T-helper 22 cell (primary cell): ENCODE measurements at places on chromosomes 13 and 19.

GRCh38 chr19:55614711-55615542 is 9.4 kb downstream of the ZNF784 start:
- DNase-seq = no peak

DNA sequence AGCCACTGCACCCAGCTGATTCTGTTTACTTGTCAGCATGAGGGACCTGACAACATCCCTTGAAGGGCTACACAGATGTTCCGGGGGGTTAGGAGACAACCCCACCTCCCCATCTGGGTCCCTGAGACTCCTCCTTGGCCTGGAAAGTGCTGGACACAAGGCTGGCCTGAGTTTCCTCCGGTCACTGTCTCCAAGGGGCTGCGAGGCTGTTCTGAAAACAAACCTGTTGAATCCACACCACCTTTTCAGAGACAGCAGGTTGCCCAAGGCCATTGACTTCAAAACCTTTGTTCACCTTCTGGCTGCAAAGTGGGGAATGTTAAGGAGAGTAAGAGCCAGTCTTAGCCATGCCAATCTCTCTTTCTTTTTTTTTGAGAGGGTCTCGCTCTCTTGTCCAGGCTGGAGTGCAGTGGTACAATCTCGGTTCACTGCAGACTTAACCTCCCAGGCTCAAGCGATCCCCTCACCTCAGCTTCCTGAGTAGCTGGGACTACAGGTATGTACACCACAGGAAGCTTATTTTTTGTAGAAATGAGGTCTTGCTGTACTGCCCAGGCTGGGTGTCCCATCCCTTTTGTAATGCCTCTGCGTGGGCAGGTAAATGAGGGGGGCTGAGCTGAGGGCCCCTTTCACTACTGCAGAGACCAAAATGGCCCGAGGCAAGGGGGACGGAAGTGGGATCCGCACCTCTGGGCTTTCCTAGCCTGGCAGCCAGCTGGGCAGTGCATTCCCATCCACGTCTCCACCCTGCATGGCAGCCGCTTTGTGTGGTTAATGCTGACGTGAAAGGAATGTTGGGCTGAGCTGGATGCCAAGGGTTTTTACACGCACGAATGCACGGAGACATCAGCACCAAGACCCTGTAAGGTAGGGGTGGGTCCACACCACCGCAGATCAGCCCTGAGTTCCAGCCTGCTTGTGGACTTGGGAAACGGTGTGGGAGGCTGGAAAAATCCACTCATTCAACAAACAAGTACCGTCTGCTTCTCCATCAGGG is 1.9 kb upstream of the ZNF628 start:
- no peak for DNase-seq

GRCh38 chr19:23381114-23381513 is 14.2 kb downstream of the ZNF91 start:
- DNase-seq = no peak

DNA sequence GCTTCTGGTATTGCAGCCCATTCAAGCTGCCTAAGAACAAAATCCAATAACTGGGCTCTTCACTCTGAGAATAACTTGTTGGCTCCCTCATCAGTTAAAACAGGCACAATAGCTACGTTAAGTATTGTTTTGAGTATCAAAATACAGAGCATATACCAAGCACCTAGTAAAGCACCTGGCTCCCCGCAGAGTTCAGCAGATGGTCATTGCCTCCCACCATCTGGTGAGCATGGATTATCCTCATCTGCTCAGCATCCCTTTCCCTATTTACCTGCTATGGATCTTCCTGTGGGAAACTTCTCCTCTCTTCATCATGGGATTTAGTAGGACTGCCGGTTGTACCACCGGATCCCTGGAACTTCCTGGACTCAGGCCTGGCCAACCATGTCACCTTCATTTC is 199.2 kb upstream of the MAB21L1 start:
- no peak for DNase-seq

DNA sequence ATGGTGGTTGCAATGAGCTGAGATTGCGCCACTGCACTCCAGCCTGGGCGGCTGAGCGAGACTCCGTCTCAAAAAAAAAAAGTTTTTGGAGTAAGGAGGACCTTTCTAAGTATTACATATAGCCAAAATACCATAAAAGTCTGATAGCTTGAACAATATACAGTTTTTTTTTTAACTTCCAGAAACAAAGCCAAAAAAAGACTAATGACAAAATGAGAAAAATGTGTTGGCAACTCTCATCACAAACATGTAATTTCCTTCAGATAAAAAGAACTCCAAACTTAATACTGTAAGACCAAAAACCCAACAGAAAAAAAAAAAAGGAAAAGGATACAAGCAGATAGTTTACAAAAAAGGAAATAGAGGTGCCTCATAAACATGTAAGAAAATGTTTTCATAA is 68.2 kb upstream of the MED4 start:
- no peak for DNase-seq

DNA sequence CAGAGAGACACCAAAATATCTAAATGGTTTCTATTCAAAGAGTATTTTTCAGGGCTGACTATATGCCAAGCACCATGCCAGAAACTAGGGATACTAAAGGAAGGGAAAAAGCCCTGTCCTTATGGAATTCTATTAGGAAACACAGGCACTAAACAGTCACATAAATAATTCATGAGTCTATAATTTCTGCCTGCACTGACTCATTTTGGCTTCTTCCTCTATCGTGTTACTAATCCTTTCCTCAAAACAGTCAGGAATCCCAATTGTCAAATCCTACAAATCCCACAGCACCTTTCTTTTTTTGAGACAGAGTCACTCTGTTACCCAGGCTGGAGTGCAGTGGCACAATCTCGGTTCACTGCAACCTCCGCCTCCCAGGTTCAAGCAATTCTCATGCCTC is 29.2 kb downstream of the XPO4 start:
- DNase-seq = no peak

DNA sequence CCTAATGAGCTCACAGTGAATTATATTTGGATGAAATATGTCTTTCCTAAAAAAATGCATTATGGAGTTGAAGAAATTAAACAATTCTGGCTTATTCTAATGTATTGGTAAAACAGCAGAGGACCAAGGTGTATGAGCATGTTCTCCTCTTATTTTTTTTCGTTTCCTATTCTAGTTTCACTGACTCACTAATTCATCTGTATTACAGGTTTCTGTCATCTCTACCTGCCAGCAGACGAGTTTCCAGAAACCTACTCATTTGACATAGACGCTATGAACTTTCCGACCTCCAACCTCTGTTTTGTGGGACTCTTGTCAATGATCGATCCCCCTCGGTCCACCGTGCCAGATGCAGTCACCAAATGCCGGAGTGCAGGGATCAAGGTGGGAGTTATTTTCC is 20.3 kb downstream of the ATP12A start:
- DNase-seq = no peak

DNA sequence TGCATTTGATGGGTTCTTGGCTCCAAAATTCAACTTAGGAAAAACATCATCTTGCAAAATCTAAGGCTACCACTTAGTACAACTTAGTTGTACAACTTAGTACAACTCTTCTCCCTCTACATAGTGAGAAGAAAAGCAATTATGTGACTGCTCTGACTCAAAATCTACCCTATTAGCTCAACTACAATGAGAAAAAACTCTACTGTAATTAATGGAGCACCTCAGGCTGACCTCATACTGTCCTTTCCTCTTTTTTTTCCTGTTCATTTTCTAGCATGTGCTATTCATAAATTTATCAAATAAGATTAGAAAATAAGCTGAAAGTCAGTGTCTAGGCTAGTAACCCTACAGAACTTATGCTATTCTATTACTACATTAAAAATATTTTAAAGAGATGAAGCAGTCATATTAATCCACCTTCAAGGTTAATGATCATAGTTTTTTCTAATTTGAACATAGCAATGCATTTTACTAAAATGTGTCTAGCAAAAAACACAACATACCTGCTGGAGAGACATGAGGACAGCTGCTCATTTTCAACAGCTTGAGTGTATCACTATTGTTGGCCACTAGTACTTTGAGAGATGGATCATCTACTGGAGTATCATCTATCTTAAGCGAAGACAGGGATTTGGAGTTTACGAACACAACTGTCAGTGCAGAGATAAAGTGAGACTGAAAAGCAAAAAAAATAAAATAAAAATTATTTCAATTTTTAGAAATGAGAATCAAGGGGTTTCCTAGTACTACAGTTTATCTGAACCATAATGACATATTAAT is 11.9 kb downstream of the FBXL3 start:
- no peak for DNase-seq

GRCh38 chr13:114115191-114115671 is 17.2 kb downstream of the RASA3 start:
- DNase-seq = no peak

GRCh38 chr19:48668332-48668731 is 4.5 kb downstream of the NTN5 start:
- DNase-seq = no peak

- no peak for DNase-seq
Measured at GRCh38 chr13:108851660-108852059, 222.2 kb downstream of the MYO16 start.

DNA sequence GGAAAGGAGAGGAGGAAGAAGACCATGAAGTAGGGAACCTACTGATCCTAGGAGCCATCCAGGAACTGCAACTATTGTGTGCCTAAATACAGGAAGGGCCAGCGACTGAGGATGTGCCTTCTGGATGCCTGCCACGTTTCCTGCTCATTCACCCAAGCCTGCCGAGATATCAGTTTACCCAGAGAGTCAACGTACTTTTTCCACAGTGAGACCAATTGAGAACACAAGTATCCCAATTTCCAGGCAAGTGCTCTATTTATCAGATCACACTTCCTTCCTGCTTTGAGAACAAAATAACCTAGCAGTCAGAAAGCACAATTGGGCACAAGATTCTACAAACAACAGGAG is 122.4 kb downstream of the AKAP11 start:
- DNase-seq = no peak

DNA sequence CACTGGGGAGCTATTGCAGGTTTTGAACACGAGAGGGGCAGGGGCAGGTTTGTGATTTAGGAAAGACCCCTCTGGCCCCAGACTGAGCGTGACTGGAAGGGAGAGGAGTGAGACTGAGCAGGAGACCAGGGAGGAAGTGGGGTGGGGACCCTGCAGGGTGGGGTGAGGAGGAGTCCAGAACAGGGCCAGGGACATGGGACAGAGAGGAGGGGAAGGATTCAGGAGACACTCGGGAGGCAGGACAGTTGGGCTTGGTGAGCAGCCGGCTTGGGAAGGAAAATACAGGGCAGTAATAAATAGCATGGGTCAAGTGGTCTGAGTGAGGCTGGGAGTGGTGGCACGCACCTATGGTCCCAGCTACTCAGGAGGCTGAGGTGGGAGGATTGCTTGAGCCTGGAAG is 9.4 kb downstream of the FOSB start:
- no peak for DNase-seq

DNA sequence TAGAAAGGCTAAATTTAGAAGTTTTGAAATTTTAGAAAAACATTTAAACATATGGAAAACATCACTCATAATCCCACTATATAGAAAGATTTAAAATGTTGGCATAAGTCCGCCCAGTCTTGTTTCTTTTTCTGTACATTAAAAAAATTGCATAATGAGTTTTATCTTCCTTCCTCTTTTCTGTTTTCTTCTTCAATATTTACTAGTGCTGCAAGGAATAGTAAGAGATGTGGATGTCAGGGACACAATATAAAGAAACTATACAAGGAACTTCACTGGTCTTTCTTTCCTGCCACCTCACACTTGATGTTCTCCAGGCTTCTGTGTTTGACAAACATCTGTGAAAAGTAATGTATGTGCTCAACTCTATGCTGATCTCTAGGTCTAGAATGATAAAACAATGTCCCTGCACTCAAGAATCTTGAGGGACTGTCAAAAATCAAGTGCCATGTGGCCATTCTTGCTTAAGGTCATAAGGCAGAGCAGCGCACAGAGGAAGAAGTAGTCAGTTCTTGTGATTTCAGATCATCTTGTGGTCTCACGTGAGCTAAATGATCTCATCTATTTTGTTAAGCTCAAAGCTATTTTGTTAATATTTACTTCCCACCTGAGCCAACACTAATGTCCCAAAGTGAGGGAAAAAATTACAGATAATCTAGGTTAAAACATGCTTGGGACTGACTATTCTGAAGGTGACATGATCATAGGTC is 186.9 kb upstream of the OBI1 start:
- no peak for DNase-seq

GRCh38 chr13:100724568-100724967 is 50.0 kb upstream of the TMTC4 start:
- no peak for DNase-seq

DNA sequence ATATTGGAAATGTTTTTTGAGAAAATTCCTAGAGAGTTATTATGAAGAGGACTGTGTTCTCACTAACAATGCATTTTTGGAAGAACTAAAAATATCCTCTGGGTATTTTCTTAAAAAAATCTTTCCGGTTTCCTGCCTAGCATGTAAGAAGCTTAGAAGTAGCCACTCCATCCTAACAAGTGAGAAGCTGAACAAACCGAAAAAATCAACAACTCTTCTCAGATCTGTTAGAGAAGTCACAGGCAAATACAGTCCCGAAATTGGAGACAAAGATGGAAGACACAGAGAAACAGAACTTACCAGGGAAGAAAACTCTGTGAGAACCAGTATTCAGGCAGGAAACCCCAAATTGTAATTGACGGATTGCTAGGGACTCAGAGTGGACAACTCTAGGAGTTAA is 173.0 kb downstream of the KLF12 start:
- DNase-seq = no peak

DNA sequence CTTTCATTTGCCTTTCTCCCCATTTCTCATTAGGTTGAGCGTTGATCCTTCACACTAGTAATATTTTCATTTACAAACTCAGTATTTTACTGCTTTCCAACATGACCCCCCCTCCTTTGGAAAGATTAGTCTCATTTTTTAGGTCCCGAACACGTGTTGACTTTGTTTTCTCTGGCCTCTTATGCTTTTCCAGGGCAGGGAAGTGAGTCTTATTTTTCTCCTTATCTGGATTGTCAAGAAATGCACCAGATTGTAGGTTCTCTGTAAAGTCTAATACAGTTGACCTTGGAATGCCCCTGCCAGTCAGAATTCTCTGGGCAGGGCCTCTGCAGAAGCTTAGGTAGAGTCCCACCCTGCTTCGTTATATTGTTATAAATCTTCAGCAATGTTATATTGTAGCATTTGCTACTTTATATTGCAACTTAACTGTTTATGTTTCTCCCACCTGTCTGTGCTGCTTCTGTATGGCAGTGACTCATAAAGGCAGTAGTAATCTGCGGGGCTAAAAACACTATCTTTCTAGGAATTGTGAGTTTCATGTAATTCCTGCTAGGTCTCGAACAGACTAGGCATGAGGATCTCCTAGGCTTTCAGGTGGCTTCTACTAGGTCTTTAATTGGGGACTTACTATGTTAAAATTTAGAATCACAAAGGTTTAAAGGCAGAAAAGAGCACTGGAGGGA is 2.0 kb downstream of the TDRD3 start:
- no peak for DNase-seq

DNA sequence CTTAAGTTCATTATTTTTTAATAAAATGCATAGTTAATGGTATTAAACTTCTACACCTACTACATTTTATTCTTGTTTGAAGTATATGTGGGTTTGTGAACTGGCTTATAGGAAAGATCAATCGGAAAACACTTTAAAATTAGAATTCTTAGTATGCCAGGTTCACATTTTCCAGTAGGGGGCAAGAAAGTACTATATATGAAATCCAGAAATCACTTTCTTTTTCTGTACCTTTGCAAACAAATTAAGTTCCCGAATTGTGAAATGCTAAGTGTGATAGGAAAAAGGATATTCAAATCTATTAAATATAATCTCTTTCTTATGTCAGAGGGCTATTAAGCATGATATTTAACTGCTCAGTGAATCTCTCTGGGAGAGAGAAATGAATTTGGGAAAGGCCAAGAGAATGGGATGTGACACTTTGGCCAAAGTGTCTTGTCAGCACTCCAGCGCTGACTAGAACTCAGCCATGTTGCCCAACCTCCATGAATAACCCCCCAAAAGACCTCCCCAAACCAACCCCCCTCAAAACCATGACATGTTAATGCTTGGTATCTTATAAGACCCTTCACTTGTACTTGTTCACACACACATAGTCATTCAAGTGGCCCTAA is 122.6 kb upstream of the SLC10A2 start:
- no peak for DNase-seq
